NCI-H1694 treated with DMSO at 0.1 percent for 48 hours (cell line): ENCODE measurements at places on chromosomes 11 and 22.

DNA sequence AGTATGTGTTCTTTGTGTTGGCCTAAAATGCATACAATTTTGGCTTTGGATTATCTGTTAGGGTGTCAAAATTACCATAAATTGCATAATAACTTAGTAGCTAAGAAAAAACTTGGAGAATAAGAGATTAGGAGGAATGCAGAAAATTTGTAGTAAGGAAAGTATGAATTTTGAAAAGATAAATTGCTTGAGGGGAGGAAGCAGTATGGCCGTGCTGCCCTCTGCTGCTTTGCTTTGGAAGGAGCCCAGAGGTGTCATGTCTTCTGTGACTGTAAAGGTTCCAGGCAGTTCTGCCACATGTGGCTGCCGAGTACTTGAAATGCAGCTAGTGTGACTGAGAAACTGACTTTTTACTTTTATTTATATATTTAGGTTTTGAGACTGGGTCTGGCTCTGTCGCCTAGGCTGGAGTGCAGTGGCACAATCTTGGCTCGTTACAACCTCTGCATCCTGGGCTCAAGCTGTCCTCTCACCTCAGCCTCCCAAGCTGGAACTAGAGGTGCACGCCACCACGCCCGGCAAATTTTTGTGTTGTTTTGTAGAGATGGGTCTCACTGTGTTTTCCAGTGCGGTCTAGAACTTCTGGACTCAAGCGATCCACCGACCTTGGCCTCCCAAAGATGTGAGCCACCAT, 1.8 kb downstream of the ADSL start:
- peak; percentile 46 for DNase-seq

GRCh38 chr11:2515401-2516275, 70.8 kb downstream of the KCNQ1 start:
- no peak for DNase-seq

DNA sequence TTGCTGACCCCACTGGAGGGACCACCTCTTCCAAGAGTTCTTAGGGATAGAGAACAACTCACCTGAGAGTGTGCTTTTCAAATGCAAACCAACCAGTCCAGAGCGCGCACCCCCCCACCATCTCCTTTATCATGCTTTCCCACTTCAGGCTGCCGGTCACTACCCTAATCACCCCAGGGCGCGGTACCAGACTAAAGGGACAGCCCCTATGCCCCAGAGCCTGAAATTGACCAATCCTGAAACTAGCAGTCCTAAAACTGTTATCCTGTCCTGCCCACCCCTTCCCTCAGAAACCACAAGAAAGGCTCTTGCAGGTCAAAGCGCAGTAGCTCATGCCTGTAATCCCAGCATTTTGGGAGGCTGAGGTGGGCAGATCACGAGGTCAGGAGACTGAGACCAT, 37.0 kb downstream of the NEAT1 start:
- no peak for DNase-seq

DNA sequence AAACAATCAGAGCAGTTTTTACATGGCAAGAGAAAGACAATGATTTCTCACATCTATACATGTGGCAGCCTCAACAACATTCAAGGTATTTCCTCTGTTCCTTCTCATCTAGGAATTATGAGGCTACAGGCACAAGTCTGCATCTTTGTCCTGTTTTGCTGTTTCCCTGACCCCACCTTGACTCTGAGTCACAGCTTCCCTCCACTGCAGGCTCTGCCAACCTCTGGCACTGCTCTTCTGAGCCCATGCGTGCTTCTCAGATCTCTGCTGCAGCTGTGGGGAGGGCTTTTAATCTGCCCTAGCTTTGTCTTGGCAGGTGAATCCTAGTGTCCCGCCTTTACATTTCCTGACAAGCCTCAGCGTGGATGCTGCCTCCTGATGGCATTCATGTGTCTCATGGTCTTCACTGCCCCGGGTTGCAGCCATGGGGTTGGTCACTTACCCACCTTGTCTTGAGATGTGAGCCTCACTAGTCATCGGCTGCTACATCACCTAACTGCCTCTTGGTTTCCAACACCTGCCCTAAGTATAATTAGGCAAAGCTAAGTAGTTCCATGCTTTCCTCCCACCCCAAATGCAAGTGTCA, 578.5 kb downstream of the TBC1D22A start:
- DNase-seq = no peak
